ENCODE measurements at places on chromosomes 5 and 9. TPM values are rescaled to one million over a fixed set of nuclear protein-coding genes. Genes with fewer than 3 reads are reported as not detected.
A peak's percentile ranks its signal among the peaks of the same experiment; 100 is the strongest.

- DNase-seq = no peak
These were observed 492 bp downstream of the RABL6 start for GRCh38 chr9:136808075-136808805.

SPRY4 gene
- total RNA-seq = 13.5 TPM

- no peak for DNase-seq
These were observed 304.2 kb downstream of the ENC1 start for GRCh38 chr5:74336297-74336696.

CETN3 gene
- 25.6 TPM for total RNA-seq

- no peak for DNase-seq
These were observed 136.5 kb upstream of the RAI14 start for GRCh38 chr5:34519489-34520220.

DNA sequence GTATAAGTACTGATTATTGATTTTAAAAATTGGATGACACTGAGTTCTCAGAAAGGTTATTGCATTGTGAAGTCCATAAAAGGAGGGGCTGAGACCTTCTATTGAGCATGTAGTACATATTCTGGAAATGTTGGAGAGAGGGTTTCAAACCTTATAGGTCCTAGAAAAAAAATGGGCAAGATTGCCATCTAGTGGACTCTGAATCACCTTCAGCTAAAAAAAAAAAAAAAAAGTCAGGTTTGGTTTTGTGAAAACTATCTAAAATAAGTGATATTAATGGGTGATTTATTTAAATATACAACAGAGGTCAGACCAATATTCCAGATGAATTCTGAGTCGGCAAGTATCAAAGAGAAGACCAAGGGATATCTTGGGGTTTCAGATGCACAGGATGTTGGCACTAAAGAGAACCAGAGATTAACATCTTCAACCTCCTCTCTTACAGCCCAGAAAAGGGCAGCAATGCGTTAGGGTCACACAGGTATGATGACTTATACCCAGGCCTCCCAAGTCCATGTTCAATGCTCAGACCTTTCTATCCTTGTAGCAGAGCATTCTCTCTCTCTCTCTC, 109.8 kb upstream of the NMUR2 start:
- peak; percentile 13 for DNase-seq

Measured in cerebellum (tissue), 4 donors.